ENCODE measurements at places on chromosomes 2 and 18. TPM values are rescaled to one million over a fixed set of nuclear protein-coding genes. Genes with fewer than 3 reads are reported as not detected.

DNA sequence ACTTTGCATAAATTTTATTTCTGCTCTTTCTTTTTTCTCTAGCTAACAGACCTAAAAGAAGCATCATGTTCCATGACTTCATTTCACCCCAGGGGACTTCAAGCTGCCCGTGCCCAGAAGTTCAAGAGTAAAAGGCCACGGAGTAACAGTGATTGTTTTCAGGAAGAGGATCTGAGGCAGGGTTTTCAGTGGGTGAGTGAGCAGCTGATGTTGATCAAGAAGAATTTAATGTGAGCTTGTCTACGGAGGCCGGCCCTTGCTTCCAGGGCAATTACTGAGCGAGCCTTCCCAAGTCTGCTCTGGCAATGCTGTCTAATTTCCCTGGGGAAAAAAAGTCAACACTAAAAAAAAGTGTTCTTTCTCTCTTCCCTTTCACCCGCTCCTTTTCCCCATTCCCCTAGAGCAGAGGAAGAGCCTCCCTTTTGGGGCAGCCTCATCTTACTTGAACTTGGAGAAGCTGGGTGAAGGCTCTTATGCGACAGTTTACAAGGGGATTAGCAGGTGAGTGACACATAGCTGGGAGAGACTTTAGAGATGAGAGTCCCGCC is 1.2 kb downstream of the CDK15 start:
- H3K27ac ChIP-seq, result no peak overlapping the region
- H3K27me3 ChIP-seq, result no peaks in the 10 kb centered on the region
- no peak overlapping the region for H3K4me3 ChIP-seq
- no peak for DNase-seq

- H3K4me1 ChIP-seq, result no peaks in the 10 kb centered on the region
- H3K27ac ChIP-seq, result no peak overlapping the region
- no peak overlapping the region for H3K4me3 ChIP-seq
- H3K36me3 ChIP-seq, result no peaks in the 10 kb centered on the region
Observed at GRCh38 chr2:235811446-235812184, 317.8 kb downstream of the AGAP1 start.

DNA sequence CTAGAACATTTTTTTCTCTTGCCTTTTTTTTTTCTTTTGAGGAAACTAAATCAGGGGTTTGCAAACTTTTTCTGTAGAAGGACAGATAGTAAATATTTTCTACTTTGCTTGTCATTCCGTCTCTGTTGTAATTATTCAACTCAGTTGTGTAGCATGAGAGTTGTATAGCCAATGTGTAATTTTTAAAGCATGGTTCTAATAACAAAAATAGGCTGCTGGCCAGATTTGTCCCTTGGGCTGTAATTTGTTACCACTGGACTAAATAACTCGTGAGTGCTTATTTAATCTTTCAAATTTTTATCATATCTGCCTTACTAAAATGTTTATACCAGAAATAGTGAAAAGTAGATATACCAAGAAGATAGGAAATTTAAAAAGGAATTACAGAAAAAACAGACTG is 43.0 kb downstream of the CCDC148 start:
- DNase-seq, result no peak
- no peaks in the 10 kb centered on the region for H3K36me3 ChIP-seq
- H3K4me3 ChIP-seq, result no peak overlapping the region
- H3K4me1 ChIP-seq, result no peaks in the 10 kb centered on the region
- no peaks in the 10 kb centered on the region for H3K27me3 ChIP-seq

GRCh38 chr2:177711483-177712265 is 319.1 kb downstream of the AGPS start:
- H3K27ac ChIP-seq, result no peak overlapping the region
- H3K27me3 ChIP-seq, result no peaks in the 10 kb centered on the region
- no peaks in the 10 kb centered on the region for H3K36me3 ChIP-seq
- no peak overlapping the region for H3K4me3 ChIP-seq
- no peaks in the 10 kb centered on the region for H3K4me1 ChIP-seq

DNA sequence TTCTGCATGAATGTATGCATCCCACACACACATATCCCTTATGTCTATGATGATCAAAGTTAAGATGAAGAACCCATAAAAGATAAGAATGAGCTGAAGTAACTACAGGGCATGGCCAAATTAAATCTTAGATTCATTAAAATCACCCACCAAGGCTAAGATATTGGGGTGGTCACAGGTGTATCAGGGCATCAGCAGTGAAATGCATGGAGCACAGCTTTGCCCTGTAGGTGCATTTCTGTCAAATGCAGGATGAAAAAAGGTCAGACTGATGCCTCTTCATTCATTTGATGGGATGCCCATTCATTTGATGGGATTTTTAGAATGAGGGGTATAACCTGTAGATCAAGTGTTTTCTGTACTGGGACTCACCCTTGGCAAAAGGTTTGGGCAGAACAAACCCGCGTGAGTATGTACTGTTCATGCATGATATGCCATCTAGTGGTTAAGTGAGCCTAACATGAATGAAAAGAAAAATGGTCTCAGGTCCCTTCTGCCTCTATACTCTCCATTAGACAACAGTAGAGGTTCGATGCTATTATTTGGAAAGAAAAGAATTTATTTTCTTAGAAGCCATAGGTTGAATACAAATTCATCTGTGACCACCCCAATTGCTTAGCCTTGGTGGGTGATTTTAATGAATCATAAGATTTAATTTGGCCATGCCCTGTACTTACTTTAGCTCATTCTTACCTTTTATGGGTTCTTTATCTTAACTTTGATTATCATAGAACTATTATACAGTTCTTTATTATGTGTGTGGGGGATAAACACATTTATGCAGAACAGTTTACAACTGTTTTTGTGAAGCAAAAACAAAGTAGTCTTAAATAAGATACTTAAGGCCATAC is 43.2 kb upstream of the NOSTRIN start:
- H3K36me3 ChIP-seq, result no peaks in the 10 kb centered on the region
- no peak for DNase-seq
- no peaks in the 10 kb centered on the region for H3K4me1 ChIP-seq
- no peak overlapping the region for H3K4me3 ChIP-seq

DNA sequence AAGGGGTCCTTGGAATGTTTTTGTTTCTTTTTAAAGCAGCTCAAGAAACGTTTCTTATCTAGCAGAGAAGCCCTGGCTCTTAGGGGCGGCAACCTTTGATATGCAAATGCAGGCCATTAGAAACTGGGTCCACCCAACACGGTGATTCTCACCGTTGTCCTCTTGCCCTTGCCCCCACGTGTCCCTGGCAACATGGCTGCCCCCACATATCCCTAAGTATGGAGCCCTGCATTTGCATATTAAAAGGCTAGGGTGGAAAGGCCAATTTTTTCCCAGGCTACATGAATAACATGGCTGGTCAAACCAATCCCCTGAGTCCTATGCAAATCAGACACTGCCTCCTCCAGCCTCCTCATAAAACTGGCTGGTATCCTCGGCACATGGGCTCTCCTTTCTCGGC is 230.1 kb upstream of the SPOPL start:
- no peaks in the 10 kb centered on the region for H3K4me1 ChIP-seq
- no peak overlapping the region for H3K27ac ChIP-seq
- no peaks in the 10 kb centered on the region for H3K27me3 ChIP-seq
- DNase-seq, result no peak
- no peaks in the 10 kb centered on the region for H3K36me3 ChIP-seq
- H3K4me3 ChIP-seq, result no peak overlapping the region

GRCh38 chr2:44200759-44201158 is 32.1 kb downstream of the PPM1B start:
- H3K4me1 ChIP-seq, result no peaks in the 10 kb centered on the region
- H3K27me3 ChIP-seq, result no peaks in the 10 kb centered on the region
- DNase-seq, result no peak
- no peaks in the 10 kb centered on the region for H3K36me3 ChIP-seq
- H3K27ac ChIP-seq, result no peak overlapping the region

GRCh38 chr2:239278361-239278760 is 122.5 kb downstream of the HDAC4 start:
- H3K36me3 ChIP-seq, result no peaks in the 10 kb centered on the region
- H3K27me3 ChIP-seq, result no peaks in the 10 kb centered on the region
- peaks cover 8% of the 10 kb centered on the region for H3K4me1 ChIP-seq
- H3K4me3 ChIP-seq, result no peak overlapping the region
- no peak for DNase-seq
- H3K27ac ChIP-seq, result no peak overlapping the region

- H3K36me3 ChIP-seq, result no peaks in the 10 kb centered on the region
- H3K27ac ChIP-seq, result no peak overlapping the region
- no peak for DNase-seq
- no peaks in the 10 kb centered on the region for H3K4me1 ChIP-seq
Observed at GRCh38 chr2:193695367-193695766, 1500.6 kb upstream of the TMEFF2 start.

GRCh38 chr2:172095146-172095904 is 7.4 kb downstream of the DLX2 start:
- peaks cover 41% of the 10 kb centered on the region for H3K4me1 ChIP-seq
- H3K27me3 ChIP-seq, result no peaks in the 10 kb centered on the region
- H3K4me3 ChIP-seq, result peak overlapping the region; percentile 36
- H3K27ac ChIP-seq, result no peak overlapping the region
- DNase-seq, result peak; percentile 72

GRCh38 chr2:1972422-1972821 is 228.1 kb upstream of the PXDN start:
- H3K4me3 ChIP-seq, result no peak overlapping the region
- H3K27ac ChIP-seq, result no peak overlapping the region
- H3K36me3 ChIP-seq, result no peaks in the 10 kb centered on the region
- H3K27me3 ChIP-seq, result no peaks in the 10 kb centered on the region
- no peak for DNase-seq
- no peaks in the 10 kb centered on the region for H3K4me1 ChIP-seq

DNA sequence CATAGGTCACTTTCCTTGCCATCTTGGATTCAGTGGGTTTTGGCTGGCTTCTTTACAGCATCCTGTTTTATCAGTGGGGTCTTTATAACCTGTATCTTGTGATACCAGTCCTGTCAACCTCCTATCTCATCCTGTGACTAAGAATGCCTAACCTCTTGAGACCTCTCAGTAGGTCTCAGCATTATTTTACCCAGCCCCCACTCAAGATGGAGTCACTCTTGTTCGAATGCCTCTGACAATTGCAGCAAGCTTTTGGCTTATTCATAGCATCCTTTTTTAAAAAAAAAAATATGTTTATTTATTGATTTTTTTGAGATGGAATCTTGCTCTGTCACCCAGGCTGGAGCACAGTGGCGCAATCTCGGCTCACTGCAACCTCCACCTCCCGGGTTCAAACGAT is 24.7 kb upstream of the IGFBP2 start:
- no peak overlapping the region for H3K4me3 ChIP-seq
- H3K27ac ChIP-seq, result no peak overlapping the region
- no peaks in the 10 kb centered on the region for H3K27me3 ChIP-seq
- H3K4me1 ChIP-seq, result no peaks in the 10 kb centered on the region
- no peaks in the 10 kb centered on the region for H3K36me3 ChIP-seq
- no peak for DNase-seq

DNA sequence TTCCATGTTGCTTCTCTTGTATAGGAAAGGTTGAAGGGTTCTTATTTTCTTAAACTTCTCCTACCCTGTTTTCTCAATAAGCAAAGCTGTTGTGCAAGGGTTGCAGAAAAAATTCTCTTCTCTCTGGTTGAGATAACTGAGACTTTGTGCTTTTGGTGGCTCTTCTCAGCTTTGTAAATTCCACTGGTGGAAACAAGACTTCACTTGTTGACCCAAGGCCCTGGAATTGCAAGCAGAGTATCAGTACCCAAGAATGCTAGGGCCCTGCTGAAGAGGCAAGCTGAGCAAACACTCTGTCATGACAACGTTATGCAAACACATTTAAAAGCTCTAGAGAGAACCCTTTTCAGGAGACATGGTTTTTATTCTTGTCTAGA is 294.7 kb upstream of the EPAS1 start:
- no peaks in the 10 kb centered on the region for H3K36me3 ChIP-seq
- no peaks in the 10 kb centered on the region for H3K4me1 ChIP-seq
- no peaks in the 10 kb centered on the region for H3K27me3 ChIP-seq
- no peak for DNase-seq

- H3K27me3 ChIP-seq, result no peaks in the 10 kb centered on the region
- no peak for DNase-seq
- peak overlapping the region; percentile 78 for H3K27ac ChIP-seq
- no peak overlapping the region for H3K4me3 ChIP-seq
- H3K4me1 ChIP-seq, result no peaks in the 10 kb centered on the region
Observed at GRCh38 chr2:1651121-1652033, 92.9 kb downstream of the PXDN start.

DNA sequence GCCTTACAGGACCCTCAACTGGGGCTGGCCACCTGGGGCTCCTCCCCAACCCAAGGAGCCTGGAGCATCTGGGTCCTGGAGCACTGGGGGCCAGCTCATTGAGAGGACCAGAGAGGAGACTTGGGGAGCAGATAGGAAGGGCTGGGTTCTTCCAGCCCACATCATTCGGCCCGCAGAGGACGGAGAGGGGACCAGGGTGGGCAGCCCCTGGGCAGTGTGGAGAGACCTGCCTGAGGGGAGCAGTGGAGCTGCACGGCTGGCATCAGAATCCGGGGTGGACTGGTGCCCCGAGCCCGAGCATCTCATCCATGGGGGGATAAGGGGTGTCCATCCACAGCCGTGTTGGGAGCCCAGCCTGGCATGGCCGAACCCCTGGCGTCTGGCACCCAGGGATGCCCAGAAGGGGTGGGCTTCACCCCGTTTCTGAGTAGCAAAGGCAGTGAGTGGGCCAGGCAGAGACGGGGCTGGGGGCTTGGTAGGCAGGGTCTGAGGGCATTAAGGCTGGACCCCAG is 11.3 kb downstream of the GPC1 start:
- no peak overlapping the region for H3K4me3 ChIP-seq
- H3K4me1 ChIP-seq, result no peaks in the 10 kb centered on the region
- no peaks in the 10 kb centered on the region for H3K27me3 ChIP-seq
- no peaks in the 10 kb centered on the region for H3K36me3 ChIP-seq
- DNase-seq, result no peak
- no peak overlapping the region for H3K27ac ChIP-seq

Gene GNAL
- 2.5 TPM for total RNA-seq

Gene LRP1B
- total RNA-seq, result not detected

Gene FAM228A
- not detected for total RNA-seq

Gene ARHGEF33
- total RNA-seq, result not detected

Gene GALNT13
- 2.4 TPM for total RNA-seq

Gene GPR75
- 6.7 TPM for total RNA-seq

Gene SFTPB
- total RNA-seq, result not detected

Gene PLGLB2
- total RNA-seq, result not detected

Gene PSTPIP2
- 7.0 TPM for total RNA-seq

Gene VWC2L
- not detected for total RNA-seq

Measured in Peyer's patch (tissue), 4 donors.